ENCODE measurements at places on chromosomes 11 and 22. TPM values are rescaled to one million over a fixed set of nuclear protein-coding genes. Genes with fewer than 3 reads are reported as not detected.

The GPR83 gene
- 0.10 TPM for total RNA-seq

The ADM2 gene
- total RNA-seq, result 0.31 TPM

The JHY gene
- total RNA-seq, result 2.3 TPM

The PSMA1 gene
- total RNA-seq, result 171 TPM

The OR5M8 gene
- not detected for total RNA-seq

The CCDC87 gene
- total RNA-seq, result 0.21 TPM

The SESN3 gene
- total RNA-seq, result 105 TPM

The MMP3 gene
- not detected for total RNA-seq

The CNIH2 gene
- total RNA-seq, result 1.0 TPM

The CABP2 gene
- not detected for total RNA-seq

The HBG1 gene
- total RNA-seq, result not detected
